Stimulated activated CD4-positive, alpha-beta T cell treated with anti-CD3 and anti-CD28 coated beads, Interleukin-4, amount 100 ng/mL, for 4 hours (primary cell): ENCODE measurements at places on chromosomes 3 and 15.
A peak's percentile ranks its signal among the peaks of the same experiment; 100 is the strongest.

DNA sequence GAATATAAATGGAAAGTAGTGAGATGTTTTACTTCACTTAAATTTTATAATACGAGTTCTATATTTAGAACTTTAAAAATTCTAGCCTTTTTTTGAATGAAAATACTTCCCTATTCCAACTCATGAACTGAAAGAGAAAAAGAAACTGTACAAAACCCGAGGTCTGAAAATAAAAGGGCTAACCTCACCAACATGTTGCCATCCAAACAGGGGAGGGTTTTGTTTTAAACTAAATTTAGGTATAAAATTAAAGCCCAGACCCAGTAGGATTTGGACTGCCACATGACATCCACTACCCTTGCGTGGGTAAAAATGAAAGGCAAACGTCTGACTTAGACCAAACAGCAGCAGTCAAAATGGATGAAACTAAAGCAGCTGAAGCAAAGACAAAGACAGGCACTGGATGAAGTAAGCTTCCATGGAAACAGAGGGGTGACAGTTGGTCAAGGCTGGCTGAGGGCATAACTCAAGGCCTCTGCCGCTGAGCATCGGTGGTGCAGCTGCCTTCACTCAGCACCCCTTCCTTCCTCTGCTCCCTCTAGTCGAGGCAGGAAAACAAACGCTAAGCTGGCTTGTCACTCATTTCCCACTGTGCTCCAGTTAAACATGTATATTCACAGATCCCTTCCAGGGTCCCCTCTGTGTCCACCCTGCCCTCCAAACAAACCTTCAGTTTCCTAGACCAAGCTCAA lies 58.1 kb downstream of the TM4SF4 start:
- no peak for DNase-seq

GRCh38 chr15:78325092-78325843 lies 14.9 kb upstream of the CRABP1 start:
- DNase-seq: no peak

- DNase-seq: no peak
Observed at GRCh38 chr3:171457607-171458061, 2.6 kb downstream of the TNIK start.

DNA sequence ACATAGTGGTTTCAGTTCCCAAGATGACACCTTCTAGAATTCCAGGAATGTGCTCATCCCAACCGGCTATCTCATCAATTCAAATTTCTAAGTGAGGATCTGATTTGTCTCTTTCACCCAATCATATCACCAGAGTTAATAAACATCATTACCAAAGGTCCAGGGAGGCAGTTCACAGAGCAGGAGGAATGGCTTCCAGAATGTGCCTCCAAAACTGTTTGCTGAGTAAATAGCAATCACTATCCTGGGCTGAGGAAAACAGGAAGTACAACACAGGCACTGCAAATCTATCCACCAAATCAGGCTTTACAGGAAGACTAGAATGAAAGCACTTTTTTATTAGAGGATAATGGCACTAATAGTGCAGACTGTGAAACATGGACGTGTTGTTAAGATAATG lies 61.5 kb downstream of the OSBPL10 start:
- DNase-seq: no peak

DNA sequence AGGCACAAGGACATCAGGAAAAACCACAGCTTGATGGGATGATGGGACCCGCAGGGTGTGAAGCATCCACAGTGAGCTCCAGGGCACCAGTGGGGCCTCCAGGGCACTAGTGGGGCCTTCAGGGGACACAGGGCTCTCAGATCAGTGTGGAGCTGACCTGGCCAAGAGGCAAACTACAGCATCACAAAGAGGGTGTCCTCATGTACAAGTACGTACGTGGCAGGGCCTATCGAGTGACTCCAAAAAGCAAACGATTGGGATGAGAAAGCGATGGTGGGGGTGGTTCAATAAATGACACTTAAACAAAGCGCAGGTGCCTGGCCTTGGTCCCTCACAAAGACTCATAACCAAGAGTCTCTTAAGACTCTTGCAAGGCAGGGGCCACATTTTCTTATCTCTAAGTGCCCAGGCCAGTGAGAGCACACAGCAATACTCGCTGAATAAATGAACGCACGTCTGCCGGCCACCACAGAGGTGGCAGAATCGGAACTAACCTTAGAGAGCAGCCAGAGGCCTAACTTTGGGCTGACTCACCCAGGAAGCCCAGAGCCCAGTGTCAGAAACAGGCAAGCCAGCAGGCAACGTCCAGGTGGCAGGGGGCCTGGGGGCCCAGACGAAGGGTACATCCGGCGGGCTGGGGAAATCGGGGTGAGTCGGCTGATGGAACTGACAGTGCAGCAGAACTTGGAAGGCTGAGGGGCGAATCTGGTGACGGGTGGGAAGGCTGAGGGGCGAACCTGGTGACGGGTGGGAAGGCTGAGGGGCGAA lies 8.7 kb downstream of the PCSK6 start:
- DNase-seq: no peak

- DNase-seq: no peak
Observed at GRCh38 chr15:41832875-41833274, 5.0 kb downstream of the JMJD7 start.

- DNase-seq: no peak
Observed at GRCh38 chr3:106566277-106566676, 697.5 kb upstream of the CBLB start.

- DNase-seq: no peak
Observed at GRCh38 chr3:195366200-195366925, 76.5 kb downstream of the ACAP2 start.

DNA sequence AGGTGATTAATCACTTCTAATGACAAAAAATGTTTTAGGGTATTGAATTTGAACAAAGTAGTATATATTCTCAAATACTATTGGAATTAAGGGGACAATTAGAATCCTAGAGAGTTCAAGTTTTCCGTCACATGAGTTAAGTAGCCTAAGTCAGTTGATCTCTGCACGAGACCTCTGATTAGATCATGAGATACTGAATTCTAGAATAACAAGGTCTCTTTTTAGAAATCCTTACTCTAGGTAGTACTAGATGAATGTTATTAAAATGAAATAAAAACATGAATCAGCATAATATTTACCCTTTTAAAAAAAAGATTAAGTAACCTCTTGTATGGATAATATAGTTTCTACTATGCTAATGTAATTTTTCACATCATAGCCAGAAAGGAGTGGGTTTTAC lies 43.4 kb downstream of the MYO5A start:
- DNase-seq: no peak

DNA sequence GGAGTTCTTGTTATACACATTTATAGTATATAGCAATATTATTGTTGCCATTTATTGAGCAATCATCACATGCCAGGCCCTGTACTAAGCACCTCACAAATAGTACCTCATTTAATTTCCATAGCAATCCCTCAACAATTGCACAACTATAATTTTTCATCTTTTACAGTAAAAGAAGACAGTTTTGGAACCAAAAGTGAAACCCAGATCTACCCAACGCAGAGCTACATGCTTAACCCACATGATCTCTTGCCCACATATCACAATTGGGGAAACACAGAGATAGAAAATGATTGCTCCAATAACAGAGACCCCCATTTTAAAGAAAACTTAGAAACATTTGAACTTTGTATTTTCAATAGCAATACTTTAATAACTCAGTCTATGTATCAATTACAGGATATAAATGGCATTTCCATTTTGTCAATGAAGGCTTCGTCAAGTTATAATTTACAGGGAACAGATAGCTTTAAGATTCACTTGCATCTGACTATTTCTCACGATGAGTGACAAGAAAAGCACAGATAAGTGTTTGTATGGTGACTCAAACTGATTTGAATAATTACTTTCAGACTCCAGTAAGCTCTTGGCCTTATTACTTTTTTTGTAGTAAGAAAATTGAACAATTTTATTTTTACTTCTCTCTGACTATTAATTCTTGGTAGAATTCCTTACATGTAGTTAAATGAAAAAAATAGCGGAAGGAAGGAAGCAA lies 38.7 kb upstream of the CCDC50 start:
- no peak for DNase-seq

- DNase-seq: no peak
Observed at GRCh38 chr3:179811321-179812095, 158.7 kb downstream of the USP13 start.

DNA sequence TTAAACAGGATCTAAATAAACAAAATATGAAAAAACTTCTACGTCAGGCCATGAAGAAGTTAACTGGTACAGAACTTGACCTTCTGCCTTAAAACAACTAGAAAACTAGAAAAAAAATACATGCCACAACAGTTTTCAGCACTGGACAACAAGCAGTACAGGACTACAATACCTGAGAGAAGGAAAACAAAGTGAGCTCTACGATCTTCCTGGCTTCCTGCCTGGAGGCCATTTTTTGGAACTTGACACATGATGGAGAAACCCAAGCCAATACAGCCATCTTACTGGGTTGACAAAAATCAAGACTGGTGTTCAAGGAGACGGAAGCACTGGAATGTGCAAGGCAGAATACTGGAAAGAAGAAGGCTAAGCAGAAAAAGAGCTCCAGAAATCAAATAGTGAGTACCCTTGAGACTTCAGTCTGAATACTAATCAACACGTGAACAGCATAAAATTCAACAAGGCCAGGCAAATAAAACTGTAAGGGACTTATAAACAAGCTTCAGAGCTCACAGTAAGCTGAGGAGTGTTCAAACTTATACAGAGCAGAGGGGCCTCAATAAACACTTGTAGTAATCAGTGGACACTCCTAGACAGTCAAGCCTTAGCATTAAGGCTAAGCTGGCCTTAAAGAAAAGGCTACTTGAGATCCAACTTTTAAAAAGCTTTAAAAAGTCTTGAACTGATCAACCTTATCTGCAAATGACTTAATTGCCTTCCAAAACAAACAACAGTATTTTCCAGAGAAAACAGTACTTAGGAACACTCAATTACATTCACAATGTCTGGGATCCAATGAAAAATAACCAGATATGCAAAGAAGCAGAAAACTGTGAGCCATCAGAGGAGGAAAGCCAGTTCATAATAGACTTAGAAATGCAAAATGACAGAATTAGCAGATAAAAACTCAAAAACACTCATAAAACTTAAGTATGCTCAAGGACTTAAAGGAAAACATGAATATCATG lies 63.2 kb downstream of the DLG1 start:
- DNase-seq: no peak

DNA sequence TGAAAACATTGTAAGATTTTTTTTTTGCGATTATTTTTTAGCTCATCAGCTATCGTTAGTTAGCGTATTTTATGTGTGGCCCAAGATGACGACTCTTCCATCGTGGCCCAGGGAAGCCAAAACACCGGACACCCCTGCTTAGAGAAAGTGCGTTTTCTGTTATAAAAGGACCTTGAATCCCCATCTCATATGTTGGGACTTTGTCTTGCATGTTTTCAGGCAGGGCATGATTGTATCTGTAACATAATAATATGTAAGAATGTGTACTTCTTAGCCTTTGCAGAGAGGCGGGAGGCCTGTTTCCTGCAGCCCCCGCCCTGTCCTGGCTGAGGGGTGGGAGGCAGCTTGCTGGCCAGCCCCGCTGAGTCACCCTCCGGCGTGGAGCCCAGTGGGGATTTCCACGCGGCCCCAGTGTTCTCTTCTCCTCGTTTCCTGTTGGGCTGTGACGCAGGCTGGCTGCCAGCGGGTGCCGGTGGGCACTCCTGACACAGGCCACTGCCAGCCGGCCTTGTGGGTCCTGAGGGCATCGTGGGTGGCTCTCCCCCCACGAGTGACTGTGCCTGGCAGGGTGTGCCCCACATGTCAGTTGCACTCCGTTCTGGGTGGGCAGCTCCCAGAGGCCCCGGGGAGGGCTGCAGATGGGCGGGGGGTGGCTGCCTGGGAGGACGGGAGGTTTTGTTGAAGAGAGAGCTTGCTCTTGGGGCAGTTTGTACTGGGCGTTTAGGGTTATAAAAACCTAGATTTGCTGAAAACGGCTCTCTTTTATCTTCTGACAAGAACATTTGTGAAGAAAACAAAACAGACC lies 55.6 kb downstream of the SMAD3 start:
- DNase-seq: peak; percentile 82

- DNase-seq: no peak
Observed at GRCh38 chr15:42156243-42156922, at the start of gene PLA2G4F. Gene PLA2G4F (minus strand): TSS chr15:42156636. CDS start chr15:42156549, 87 bp downstream.

GRCh38 chr3:8506571-8507061 lies 5.0 kb downstream of the LMCD1 start:
- no peak for DNase-seq

GRCh38 chr3:159732172-159733111 lies 256.2 kb upstream of the IL12A start:
- no peak for DNase-seq
